ENCODE measurements at places on chromosomes 13 and 19. TPM values are rescaled to one million over a fixed set of nuclear protein-coding genes. Genes with fewer than 3 reads are reported as not detected.

GRCh38 chr13:31421756-31422155, 222.0 kb downstream of the B3GLCT start:
- DNase-seq = no peak

- no peak for DNase-seq
Observed at GRCh38 chr19:48030073-48030472, 13.8 kb downstream of the CABP5 start.

GRCh38 chr13:37945651-37946575, 76.3 kb upstream of the TRPC4 start:
- no peak for DNase-seq

GRCh38 chr19:6042776-6043726, 65.1 kb upstream of the RANBP3 start:
- DNase-seq = no peak

GRCh38 chr19:46025835-46026234, 3.0 kb upstream of the PGLYRP1 start:
- no peak for DNase-seq

DNA sequence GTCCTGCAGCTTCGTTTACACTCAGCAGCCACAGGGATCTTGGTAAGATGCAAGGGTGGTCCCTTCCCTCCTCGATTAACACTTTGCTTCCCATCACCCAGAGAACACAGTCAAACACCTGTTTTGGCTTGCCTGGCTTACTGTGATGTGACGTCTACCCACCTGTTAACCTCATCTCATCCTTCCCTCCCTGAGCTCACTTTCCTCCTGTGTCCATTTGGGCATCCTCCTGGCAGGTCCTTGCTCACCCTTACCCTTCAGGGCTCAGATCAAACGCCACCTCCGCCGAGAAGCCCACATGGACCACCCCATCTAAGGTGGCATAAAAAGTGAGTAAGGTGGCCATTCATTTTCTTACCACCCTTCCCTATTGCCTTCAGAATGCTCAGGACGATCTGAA, 9.2 kb downstream of the FIZ1 start:
- DNase-seq = no peak

DNA sequence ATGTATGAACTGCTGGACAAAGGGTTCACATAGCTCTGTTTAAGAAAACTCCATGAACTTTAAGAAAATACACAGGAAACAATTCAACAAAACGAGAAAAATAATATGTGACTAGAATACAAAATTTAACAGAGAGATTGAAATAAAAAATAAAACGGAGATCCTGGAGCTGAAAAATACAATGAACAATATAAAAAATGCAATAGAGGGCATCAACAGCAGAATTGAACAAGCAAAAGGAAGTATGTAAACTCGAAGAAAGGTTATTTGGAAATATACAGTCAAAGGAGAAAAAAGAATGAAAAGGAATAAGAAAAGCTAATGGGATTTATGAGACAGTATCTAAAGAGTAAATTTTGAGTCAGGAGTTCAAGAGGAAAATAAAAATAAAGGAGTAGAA, 163.0 kb upstream of the DACH1 start:
- no peak for DNase-seq

- no peak for DNase-seq
Observed at GRCh38 chr19:43768273-43769050, 12.3 kb downstream of the KCNN4 start.

GRCh38 chr19:49954092-49954829, 6.7 kb downstream of the SIGLEC11 start:
- DNase-seq = no peak

GRCh38 chr13:101989798-101990350, 412.0 kb downstream of the FGF14 start:
- DNase-seq = no peak

DNA sequence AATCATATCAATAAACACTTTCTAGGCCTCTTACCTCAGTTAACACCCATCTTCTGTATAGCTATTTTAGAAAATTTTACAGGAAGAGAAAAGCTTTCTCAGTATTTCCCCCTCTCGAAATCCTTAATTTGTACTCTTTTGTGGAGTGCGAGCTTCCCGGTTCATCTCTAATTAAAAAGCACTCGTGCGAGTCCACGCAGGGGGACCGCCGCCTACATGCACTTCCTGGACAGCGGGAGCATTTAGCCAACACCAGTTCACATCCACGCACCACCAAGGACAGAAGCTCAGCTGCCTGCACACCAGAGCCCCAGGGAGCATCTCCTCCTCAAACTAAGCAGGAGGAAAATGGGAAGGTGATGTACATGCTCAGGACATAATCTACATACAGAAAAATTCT, 60.0 kb downstream of the RASA3 start:
- no peak for DNase-seq

DNA sequence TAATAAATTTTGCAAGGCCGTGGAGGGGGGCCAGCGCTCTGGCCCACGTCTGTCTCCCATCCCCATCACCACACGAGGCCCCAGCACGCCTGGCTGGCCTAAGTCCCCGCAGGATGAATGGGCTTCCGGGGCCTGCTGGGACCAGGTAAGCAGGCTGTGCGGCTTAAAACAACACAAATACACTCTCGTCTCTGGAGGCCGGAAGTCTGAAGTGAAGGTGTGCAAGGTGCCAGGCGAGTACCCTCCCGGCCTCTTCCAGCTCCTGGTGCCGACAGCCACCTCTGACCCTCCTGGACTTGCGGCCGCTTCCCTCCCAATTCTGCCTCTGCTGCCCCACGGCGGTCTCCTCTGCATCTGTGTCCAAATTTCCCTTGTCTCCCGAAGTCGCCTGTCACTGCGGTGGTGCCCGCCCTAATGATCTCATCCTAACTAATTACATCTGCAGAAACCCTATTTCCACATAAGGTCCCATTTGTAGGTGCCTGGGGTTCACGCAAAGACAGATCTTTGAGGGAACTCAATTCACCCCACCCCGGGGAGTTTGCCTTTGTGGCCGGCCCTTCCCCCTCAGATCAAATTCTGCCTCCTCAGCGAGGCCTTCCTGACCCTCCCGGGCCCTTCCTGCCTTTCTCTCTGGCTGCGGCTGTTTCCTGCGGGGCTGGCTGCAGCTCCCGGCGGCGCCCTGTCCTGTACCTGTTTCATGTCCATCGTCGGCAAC, 8.1 kb upstream of the PTBP1 start:
- no peak for DNase-seq

DNA sequence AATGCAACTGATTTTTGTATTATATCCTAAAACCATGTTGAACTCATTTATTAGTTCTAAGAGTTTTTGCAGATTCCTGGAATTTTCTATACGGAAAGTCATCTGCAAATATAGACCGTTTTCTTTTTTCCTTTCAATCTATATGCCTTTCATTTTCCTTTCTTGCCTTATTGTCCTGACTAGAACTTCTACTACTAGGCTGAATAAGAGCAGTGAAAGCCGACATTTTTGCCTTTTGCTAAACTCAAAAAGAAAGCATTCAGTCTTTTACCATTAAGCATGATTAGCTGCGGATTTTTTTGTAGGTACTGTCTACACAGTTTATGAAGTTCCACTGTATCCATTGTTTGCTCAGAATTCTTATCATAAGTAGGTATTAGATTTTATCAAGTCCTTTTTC, 328.4 kb downstream of the TEX29 start:
- DNase-seq = no peak

GRCh38 chr19:44260343-44260681, 626 bp downstream of the ZNF233 start:
- no peak for DNase-seq

DNA sequence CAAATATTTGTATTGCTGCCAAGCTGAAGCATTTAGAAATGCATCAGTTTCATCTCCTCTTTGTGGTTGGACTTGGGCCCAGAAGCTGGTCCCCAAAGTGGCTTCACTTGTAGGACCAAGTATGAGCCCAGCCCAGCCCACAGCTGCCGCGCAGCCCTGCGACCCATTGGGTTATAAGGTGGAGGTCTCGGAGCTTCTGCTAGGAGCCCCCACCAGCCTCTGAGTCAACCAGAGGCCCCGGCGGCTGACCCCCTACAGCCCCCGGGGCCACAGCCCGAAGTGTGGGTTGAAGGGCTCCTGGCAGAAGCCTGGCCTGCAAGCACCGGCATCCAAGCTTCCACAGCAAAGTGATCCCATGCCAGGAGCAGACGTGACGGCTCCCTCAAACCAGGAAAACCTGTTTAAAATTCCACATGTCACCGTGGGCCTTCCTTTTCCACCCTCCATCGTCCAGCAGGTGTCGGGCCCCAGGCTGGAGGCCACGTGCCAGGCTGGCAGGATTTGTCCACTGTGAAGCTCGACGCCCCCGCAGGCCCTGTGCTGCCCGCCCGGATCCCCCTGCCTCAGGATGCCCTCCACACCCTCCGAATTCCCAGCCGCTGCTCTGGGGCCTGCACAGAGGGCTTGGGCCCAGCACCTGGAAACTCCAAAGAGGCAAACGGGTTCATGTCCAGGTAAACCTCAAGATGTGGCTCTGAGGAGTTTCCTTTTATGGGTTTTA, 54.7 kb downstream of the C13orf46 start:
- no peak for DNase-seq

DNA sequence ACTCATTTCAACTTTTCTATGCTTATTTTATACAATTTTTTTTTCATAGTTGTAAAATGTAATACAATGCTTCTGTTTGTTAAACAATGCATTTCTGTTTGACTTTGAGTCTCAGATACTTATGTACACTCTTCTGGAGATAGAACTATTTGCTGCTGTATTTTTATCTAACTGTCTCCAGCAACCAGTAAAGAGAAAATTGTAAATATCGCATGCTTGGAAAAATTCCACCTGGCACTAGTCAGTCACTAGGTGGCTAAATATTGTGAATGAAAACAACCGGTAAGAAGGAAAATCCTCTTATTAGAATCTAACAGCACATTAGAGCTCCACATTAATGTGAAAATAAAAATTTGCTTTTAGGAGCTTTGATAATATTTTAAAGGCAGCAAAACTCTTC, 876.5 kb downstream of the PCDH9 start:
- no peak for DNase-seq

GRCh38 chr13:26025196-26025595, 26.6 kb downstream of the SHISA2 start:
- no peak for DNase-seq

DNA sequence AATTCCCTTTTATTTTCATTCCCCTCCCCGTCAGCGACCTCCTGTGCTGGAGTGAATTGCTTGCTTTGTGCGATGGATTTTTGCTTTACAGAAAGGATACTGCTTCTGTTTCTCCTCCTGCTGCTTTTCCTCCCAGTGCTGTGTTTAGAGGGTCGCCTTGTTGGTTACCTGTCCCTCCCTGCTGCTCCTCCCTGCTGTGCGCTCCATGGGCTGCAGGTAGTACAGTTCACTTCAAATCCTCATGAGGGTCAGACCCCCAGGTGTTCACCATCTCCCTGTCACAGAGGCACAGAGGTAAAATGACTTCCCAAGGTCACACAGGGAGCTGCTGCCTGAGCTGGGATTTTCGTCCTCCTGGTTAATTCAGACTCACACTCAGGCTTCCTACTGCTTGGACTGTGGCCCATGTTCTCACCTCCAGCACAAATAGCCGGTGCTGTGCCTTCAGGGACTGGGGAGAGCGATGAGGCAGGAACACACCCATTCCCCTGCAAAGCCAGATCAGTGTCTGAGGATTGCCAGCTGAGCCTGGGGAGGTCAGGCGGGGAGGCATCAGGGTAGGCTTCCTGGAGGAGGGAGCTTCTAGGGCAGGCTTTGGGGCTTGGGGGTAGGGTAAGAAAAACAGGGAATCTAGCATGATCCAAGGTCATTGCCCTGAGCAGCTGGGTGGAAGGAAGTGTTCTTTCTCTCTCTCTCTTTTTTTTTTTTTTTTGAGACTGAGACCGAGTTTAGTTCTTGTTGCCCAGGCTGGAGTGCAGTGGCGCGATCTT, 14.4 kb downstream of the BICRA start:
- no peak for DNase-seq

DNA sequence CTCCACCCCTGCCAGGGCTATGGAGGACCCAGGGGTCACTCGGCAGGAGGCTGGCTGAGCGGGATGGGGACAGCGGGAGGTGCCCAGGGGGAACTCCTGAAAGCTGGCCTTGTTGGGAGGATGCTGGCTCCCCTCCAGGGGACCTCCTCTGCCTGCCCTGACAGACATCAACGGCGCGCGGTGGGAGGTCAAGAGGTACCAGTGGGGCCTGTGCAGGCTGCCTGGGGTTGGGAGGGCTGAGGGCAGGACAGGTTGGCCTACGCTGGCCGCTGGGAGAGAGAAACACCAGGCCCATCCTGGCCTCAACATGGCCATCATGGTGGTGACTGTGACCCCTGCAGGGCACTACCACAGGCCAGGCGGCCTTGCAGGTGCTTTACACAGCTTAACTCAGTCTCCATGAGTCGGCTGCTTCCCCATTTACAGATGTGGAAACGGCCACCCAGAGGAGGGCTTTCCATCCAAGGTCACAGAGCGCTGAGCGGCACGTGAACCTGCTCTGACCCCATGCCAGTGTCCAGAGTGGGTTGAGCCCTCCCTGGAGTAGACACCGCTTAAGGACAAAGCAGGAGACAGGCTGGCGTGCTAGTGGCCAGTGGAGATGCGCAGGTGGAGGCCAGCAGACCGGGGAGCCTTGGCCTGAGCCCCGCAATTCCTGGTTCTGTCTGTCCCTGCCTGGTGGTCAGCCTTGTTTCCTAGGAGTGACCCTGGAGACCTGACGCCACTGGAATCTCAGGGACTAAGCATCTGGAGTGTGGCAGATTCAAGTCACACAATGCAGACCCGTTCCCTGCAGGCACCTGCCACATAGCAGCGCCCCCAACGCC, 27.6 kb downstream of the CEBPG start:
- no peak for DNase-seq

DNA sequence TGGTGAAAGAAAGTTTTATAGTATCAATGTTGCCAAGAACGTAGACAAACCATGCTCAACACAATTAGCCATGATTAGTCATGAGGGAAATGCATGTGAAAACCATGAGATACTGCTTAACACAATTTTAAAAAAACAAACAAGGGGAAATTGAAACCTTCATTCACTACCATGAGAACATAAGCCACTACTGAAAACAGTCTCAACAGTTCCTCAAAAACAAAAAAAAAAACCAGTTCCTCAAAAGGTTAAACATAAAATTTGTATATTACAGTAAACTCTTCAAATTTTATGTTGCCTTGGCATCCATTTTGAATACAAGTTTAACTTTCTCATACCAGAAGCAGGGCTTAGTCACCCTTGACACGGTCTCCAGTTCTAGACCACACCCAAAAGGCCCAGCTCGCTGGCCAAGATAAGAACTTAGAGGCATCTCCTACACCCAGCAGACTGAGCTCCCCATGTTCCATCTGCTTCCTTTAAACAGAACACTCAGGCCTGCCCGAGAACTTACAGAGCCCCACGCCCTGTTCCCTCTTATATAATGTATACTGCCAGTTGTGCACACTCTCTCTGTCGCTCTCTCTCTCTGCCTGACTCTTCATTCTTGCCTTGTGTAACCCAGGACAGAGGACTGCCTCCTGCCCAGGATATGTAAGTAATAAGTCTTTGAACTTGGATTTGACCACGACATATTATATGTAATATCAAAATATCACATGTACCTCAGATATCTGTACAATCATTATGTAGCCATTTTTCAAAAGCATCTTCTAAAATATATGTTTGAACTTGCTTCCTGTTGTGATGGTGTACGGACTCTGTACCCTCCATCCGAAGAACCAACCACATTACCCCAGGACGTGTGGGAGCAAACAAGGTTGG, 67.4 kb downstream of the STK24 start:
- DNase-seq = peak; percentile 54

HIF3A gene
- not detected for total RNA-seq

PEAK3 gene
- total RNA-seq = not detected

SLC1A6 gene
- not detected for total RNA-seq

ZNF534 gene
- total RNA-seq = not detected

MYO1F gene
- total RNA-seq = not detected

ELOF1 gene
- 48.1 TPM for total RNA-seq

SIGLECL1 gene
- not detected for total RNA-seq

RASGRP4 gene
- not detected for total RNA-seq

TBXA2R gene
- not detected for total RNA-seq
